ENCODE measurements at places on chromosomes 1 and 21.

DNA sequence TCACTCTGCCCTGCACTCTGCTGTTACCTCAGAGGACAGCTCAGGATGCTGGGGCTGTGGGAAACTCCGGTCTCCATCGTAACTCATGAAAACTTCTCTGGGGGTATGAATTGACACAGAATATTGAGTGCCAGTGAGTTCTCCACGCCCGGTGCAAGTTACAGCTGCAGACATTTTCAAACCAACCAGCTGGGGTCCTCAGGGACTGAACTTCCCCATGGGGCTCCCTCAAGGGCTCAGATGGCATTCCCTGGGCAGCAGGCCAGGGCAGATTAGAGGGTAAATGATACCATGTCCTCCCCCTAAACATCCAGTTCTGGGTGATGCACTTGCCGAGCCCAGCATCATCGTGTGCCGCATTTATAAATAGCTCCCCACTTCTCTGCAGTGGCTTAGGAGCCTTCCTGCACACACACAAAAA lies 27.8 kb upstream of the CCSAP start:
- DNase-seq, result no peak

DNA sequence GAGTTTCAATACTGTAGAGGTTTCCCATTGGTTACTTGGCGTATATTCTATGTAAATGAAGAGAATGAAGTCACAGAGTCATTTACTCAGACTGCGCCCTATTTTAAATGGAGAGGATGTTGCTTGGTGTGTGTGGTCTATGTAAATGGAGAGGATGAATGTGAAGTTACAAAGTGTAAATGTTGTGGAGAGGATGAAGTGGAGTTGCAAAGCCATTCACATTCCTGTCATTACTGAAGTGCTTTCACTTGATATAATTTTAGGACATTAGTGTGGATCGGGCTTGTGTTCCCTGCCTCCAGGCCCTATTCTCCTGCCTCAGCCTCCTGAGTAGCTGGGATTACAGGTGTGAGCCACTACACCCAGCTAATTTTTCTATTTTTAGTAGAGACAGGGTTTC lies 99.4 kb upstream of the CACYBP start:
- no peak for DNase-seq

DNA sequence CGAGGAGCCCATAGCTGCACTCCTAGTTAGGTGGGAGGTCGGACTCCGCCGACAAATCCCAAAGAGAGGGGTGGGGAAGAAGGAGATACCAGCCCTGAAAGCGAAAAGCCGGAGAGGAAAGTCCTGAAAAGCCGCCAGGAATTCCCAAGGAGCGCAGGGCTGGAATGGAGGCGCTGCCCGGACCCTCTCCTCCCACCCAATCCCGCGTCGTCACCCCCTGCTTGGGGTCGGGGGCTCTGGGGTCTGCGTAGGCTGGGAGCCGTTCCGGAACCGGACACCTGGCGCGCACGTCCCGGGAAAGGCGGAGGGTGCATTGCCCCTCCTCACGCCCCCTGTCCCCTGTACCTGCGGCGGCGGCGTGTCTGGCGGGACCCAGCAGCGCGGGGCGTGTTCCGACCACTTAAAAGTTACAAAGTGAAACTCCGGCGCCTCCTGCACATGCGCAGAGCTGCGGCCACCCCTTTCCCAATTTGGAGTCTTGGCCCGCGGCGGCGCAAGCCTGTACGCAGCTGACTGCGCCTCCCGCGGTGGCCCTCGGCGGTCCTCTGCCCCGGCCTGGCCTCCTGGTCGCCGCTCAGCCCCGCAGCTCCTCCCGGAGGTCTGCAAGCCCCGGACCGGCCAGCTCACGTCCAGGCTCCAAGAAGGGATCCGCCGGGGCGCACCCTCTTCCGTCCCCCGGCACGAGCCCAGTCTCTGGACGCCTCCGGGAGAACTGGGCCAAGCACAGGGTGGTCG lies at the start of gene TMEM63A:
Gene TMEM63A (minus strand): TSS at position 422 of the 735 bp plus-strand sequence. CDS start 4,800 bp downstream, outside the sequence.
- peak; percentile 73 for DNase-seq

DNA sequence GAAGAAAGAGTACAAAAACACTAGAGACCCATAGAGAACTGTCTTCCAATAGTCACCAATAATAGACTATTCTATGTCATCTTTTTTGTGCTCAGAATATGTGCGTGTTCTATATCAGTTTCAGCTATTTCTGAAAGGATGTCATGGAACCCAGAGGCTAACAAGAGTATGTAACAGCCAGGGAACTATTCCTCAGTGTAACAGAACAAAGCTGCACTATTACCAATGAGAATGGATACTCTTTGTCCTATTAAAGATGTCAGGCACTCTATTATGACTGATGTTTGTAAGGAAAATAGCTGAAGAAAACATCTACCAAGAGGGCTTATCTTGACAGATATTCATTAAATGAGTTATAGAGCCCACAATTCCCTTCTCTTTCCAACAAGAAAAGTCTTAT lies 8.6 kb upstream of the LRRC8C start:
- no peak for DNase-seq

- DNase-seq, result no peak
Measured at GRCh38 chr1:232110281-232111090, 483.9 kb downstream of the DISC1 start.

- DNase-seq, result no peak
Measured at GRCh38 chr1:241679961-241680360, 27.9 kb downstream of the WDR64 start.

- no peak for DNase-seq
Measured at GRCh38 chr1:114062477-114063099, 83.3 kb downstream of the OLFML3 start.

- DNase-seq, result no peak
Measured at GRCh38 chr1:162755306-162755705, 35.2 kb upstream of the HSD17B7 start.

GRCh38 chr1:40944326-40944725 lies 35.2 kb upstream of the CTPS1 start:
- peak; percentile 73 for DNase-seq

- DNase-seq, result peak; percentile 57
Measured at GRCh38 chr1:209208648-209209047, 374.9 kb upstream of the CAMK1G start.

- no peak for DNase-seq
Measured at GRCh38 chr1:10473145-10473765, 926 bp upstream of the DFFA start.

Data from epithelial cell of esophagus (primary cell).